ENCODE measurements at places on chromosomes 3 and 15.

DNA sequence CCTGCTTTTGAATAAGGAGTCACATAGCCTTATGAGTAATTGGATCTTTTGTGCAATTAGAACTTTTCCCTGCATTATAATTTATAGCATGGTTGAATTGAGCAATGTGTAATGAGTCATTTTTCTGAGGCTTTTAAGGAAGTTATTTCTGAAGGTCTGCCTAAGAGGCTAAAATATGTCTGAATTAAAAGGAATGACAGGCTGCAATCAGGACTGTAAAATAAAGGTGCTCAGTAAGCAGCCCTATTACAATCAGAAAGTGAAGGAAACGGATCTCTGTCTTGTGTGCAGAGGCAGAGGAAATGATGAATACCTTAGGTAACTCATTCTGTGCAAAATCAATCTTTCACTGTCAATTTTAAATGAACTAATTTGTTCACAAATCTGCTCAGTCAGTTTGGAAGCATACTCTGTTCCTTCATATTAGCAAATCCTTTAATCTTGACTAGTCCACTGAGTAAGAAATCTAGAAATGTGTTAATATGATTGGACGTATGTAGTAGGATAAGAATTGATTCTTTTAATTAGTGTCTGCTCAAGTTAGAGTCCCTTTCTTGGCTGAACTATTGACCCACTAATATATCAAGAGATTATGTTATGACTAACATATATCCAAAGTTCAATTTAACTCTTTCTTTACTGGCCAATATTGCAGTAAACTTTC lies 290.1 kb downstream of the ZIC1 start:
- DNase-seq = no peak

- no peak for DNase-seq
These were observed 346.6 kb downstream of the CNTN6 start for GRCh38 chr3:1439395-1439794.

DNA sequence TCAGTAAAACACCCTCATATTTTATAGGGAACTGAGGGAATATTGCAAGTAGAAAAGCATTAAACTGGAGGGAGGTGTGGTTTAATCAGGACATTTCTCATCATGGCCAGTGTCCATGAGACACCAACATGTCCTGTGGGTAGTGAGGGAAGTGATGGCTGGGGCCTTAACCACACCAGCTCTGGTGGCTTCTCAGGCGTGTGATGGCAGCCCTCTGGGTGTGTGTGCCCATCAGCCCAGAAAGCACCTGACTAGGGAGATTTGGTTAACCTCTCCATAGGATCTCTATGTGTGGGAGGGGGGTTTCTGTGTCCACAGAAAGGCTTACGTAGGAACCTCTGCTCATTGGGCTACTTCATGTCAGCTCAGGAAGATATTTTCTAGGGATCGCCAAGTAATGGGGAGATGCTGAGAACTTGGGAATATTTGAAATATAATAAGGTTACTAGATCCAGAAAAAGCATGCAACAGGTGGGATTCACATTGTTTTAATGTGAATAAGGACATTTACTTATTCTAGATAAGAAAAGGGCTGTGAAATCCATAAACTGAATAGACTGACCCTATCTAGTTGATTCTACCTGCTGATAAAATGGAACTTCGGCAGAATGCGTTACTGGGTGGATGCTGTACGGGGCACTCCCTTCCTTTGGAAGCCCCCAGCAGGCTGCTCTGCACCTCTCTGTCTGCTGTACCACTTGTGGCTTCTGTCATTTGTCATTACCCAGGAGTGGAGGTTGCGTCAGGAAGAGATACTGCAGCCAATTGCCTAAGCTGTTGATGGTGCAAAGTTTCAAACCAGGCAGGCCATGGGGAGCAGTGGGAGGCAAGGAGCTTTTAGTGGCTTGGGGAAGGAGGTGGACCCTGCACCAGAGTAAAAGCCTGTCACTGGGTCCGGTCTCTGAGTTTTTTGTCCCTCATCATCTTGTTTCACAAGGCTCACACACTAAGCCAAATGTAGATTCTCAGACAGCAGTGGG lies 21.5 kb downstream of the PDHB start:
- no peak for DNase-seq

- no peak for DNase-seq
These were observed 160.0 kb downstream of the IL5RA start for GRCh38 chr3:2950159-2950558.

DNA sequence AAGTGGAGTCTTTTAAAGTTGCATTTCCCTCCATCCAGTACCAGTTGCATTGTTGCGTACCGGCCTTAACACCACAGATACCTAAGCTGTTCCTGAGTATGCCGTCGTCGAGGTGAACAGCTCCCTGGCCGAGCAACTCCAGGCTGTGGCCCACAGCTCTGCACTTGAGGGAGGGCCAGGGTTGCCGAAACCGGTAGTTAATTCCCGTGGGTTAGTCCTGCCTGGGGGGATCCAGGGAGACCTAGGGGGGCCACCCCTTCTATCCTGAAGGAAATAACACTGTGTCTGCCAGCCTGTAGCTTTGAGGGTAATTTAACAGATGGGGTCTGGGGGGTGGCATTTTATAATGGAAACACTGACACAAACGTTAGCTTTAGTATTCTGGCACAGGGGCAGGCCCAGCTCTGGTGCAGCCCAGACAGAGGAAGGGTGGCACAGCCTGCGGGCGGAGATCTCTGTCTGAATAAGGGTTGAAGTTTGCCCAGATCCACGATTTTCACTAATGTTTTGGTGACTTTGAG lies 60.8 kb downstream of the RGMA start:
- DNase-seq = no peak

DNA sequence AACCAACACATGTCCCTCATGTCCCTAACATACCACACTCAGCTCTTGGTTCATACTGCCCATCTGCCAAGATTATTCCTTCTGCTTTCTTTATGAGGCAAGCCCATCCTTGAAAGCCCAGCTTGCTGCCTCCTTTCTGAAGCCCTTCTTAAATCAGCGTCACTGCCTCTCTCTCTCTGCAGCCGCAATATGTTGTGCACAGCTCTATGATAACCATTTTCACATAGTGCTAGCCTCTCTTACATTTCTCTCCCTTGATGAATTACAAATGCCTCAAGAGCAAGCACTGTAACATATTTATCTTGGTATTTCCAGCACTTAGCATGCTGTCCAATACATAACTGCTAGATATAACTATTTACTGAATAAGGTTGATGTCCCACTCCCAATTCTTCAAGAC lies 86.5 kb downstream of the TNIK start:
- DNase-seq = no peak

DNA sequence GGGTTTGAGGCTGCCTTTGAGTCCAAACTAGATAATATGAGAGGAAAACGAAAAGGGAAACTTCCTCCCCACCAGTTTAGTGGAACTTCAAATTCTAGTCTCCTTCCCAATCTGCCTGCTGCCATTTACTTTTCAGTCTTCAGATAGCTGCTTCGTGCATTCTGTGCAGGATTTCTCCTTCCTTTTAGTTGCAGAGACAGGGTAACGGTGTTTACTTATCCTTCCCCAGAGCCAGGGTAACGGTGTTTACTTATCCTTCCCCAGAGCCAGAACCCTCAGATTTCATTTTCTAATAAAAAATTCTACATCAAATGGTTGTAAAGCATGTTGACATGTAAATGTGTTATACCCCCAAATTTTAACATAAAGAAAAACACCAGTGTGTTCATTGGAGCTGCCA lies 282.6 kb downstream of the VPS13C start:
- no peak for DNase-seq

- DNase-seq = no peak
These were observed 206.1 kb upstream of the ATP10A start for GRCh38 chr15:26069231-26069641.

GRCh38 chr3:195101001-195101583 lies 169.9 kb downstream of the XXYLT1 start:
- DNase-seq = no peak

Data from activated T-helper 1 cell treated with Interleukin-2 at 50 U/mL for 16 hours (primary cell).